ENCODE measurements at places on chromosomes 2 and 18. TPM values are rescaled to one million over a fixed set of nuclear protein-coding genes. Genes with fewer than 3 reads are reported as not detected.

Gene MATN3
- 2.3 TPM for total RNA-seq

Gene SLC4A5
- under 0.01 TPM for total RNA-seq

Gene PTGR3
- 6.8 TPM for total RNA-seq

Gene MYO3B
- 0.50 TPM for total RNA-seq

Gene IL36G
- not detected for total RNA-seq

Gene RMDN2
- total RNA-seq = 5.1 TPM

Gene CIAO1
- 85.3 TPM for total RNA-seq

Gene TMEM163
- total RNA-seq = not detected

Gene TUBA4B
- not detected for total RNA-seq

DNA sequence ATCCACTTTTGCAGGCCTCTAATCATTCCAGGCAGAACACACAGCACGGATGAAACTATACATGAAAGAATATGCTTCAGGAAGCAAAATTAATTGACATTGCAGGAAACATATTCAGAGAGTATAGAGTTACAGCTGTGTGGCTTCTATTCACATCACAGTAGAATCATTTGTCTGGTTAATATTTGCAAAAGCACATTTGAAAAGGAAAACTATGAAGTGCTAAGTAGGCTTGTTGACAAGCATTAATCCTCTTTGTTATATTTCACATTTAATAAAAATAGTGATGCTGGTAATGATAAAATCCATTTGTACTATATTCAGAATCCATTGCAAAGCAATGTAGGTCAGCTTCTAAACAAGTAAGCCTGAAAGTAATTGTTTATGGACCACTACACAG is 32.2 kb upstream of the PIK3C3 start:
- no peak for DNase-seq

DNA sequence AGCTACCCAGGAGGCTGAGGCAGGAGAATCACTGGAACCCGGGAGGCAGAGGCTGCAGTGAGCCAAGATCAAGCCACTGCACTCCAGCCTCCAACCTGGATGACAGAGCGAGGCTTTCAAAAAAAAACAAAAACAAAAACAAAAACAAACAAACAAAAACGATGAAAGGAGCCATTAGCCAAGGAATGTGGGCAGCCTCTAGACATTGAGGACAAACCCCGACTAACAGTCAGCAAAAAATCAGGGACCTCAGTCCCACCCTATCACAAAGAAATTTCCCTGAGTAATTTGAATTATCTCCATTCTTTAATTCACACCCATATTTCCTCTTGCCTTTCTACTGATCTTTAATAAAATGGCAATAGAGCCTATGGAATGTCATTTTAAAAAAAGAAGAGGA is 75.8 kb downstream of the MBD2 start:
- DNase-seq = no peak

- peak; percentile 98 for DNase-seq
Observed at GRCh38 chr2:238169708-238170251, 11.0 kb downstream of the ERFE start.

- DNase-seq = no peak
Observed at GRCh38 chr2:225891771-225892170, 492.3 kb downstream of the NYAP2 start.

DNA sequence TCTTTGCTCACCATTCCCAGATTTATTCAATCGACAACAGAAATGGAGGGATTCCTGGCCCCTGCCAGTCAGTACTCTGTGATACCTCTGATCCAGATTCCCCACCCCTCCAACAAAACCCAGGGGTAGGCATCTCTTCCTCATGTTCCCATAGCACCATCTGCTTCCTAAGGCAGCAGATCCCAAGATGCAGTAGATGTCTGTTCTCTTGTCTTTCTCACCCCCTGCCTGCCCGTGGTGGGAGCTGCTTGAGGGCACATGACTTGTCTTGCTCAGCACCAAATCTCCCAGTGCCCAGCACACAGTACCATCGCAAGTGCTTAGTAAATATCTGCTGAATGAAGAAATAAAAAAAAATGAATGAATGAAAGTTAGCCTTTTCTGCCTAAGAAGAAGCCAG is 98.2 kb downstream of the ZBTB7C start:
- DNase-seq = no peak

GRCh38 chr2:144334551-144334950 is 185.4 kb downstream of the ZEB2 start:
- no peak for DNase-seq

GRCh38 chr2:100285691-100286090 is 36.6 kb downstream of the LONRF2 start:
- peak; percentile 91 for DNase-seq

- DNase-seq = no peak
Observed at GRCh38 chr2:232393556-232393955, 13.1 kb upstream of the ALPG start.

GRCh38 chr2:341017-341542 is 53.2 kb upstream of the ALKAL2 start:
- no peak for DNase-seq

DNA sequence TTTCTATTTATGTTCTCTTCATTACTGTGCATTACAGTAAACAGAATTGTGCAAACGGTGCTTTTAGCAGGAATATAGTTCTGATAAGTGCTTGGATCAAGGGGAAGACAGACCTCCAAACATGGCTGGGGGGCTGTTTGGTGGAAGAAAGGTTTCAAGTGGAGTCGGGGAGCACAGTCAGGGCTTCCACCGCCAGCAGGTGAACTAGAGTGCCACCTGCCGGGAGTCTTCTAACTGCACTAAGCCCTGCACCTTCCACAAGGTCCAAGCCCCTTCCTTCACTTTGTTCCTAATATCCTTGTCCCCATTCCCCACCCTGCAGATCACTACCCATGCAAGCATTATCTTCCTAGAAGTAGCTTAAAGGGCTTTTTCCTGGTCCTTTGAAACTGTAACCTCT is 11.1 kb downstream of the ONECUT2 start:
- DNase-seq = no peak

DNA sequence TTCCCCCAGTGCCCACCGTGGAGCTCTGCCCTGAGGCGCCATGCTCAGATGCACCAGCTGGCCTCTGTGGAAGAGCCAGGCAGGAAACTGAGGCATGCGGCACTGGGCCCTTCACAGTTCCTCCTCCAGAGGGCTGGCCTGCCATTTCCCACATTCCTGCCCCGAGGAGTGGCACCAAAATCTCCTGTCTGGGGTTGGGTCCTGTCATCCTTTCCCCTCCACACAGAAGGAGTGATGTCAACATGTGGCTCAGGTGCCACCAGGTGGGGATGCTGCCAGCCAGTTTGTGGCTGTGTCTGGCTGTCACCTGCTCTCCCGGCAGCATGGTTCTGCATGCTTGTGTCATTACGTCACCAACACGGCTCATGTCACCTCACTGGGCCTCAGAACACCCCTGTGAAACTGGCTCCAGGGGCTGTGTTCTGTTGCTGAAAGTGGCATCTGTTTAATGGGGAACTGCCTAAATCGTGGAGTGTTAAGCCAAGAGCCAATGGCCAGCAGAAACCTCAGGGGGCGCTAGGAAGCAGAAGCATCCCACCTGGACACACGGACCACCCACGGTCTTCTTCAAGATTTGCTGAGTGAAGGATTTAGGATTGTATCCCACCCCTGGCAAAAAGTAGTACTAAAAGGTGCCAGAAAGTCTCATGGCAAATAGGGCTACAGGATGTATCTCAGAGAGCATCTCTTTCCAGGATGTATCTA is 51.3 kb downstream of the ZAP70 start:
- no peak for DNase-seq

DNA sequence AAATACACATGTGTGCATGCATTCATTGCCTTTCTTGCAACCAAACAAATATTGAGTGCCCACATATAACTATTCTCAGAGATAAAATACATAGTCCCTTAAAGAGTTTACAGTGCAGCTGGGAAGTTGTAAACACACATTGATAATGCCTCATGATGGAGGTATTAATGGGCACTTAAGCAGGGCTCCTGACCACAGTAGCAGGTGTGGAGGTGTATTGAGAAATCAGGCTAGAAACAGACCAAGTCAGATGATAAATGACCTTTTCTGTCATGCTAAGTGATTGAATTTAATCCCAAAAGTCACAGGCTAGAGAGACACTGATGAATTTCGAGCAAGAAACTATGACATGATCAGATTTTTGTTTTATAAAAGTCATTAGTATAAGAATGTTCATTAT is 157.7 kb downstream of the ZNF385B start:
- no peak for DNase-seq

DNA sequence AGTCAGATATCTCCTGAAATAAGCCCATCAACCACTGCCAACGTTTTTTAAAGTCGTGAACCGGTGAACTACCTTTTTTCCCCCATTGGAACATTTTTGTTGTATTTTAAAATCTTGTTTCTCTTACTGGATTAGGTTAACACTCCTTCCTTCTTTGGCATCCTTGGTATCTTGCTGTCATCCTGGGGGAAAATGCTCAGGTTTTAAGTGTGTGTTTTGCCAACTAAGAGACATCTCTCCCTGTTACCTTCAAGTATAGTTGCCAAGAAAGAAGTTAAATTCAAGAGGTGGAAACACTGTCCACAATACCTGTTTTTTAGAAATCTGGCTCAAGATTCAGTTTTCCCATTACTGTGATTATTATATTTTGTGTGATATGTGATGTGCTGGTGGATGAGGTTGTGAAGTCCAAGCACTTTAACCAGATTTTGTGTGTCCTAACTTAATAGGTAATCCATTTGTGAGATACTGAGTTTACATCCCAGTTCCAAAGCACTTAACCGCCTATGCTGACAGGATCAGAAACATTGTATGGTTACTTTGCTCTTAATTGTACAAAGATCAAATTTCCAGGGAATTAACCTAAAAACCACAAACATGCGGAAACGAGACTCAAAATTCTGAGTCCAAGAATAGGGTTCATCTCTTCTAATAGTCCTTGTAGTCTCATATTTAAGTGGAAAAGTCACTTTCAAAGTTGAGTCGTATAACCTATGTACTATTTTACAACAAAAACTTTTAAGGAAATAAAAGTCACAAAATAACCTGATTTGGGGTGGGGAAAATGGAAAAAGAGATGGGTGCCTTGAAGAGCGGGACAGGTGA is 1.3 kb upstream of the SP3 start:
- no peak for DNase-seq

DNA sequence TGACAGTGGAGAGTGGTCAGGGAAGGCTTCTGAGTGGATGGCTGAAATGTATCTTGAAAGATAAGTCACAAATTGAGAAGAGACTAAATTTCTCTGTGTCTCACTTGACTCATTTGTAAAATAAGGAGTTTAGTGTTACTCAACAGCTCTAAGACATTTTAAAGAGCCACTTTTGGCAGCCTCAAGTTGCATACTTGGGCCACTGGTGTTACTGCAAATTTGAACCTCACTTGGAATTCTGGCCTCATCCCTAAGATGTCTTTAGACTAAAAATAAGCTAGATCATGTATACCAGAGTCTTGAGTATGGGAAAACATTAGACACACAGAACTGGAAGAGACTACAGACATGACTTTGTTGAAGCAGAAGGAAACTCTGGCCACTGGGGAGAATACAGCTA is 4.5 kb upstream of the MTLN start:
- DNase-seq = no peak

DNA sequence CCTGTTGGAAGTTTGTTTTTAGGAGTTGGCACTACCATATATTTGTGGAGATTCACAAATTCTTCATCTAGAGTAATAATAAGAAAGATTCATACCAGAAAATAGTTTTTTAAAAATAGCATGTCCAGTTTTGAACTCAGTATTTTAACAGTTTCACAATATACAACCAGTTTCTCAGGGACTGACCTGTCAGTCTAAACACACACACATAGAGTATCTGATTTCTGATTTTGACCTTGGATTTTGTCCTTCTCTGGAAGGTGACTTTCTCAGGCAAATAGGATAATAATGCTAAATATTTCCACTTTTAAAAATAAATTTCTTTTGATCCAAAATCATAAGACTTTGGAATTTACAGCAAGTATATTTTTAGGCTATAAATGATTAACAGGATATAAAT is 32.0 kb downstream of the MFSD6 start:
- no peak for DNase-seq

DNA sequence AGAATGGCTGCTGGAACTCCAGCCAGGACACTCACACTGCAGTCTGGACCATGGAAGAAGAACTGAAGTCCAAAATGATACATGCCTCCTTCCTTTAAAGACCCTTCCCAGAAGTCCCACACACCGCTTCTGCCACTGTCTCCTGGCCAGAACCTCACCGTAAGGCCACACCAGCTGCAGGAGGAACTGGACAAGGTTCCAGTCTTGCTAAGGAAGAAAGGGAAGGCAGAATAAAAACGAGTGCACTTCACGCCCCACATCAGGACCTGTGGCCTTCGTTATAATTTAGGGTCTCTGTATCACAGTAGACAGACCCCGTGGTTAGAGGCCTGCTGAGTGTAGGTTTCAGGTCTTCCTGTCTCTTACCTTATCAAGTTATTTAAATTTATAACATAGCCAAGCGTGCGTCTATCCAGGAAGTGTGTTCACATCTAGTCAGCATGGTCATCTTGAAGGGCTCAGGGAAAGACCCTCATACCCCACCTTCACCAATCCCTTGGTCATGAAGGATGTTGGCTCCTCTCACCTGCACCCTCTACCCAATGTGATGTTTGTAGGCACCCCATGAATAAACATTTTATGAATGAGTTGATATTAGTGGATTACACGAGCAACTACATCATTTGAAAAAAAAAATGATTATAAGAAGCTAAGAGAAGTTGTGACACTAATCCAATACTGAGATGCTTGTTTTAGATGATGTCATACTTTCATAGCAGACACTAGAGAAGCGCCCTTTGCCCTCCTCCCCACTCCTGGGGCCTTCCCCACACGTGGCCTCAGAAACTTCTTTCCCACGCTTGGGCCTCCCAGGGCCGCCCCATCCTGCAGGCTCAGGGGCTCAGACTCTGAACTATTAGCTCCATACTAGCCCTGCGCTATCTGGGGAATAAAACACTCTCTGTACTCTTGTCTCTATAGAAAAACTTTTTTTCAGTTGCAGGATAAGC is 157.6 kb downstream of the FAM210A start:
- no peak for DNase-seq

DNA sequence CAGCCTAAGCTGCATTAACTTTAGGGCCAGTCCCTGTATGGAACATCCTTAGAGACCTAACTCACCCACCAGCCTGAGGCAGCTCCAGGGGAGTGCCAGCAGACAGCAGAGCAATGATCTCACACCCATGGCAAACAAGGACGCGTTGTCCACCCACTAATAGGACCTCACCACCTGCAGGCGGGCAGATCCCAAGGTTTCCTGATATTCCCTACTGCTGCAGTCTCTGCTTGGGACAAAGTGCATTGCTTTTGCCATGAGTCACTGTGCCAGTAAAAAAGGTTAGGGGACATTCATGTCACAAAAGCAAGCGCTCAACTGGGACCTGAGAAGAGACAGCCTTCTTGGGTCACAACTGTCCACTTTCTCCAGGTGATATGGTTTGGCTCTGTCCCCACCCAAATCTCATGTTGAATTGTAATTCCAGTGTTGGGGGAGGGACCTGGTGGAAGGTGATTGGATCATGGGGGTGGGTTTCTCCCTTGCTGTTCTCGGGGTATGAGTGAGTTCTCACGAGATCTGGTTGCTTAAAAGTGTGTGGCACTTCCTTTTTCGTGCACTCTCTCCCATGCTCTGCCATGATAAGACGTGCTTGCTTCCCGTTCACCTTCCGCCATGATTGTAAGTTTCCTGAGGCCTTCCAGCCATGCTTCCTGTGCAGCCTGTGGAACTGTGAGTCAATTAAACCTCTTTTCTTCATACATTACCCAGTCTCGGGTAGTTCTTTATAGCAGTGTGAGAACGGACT is 160.2 kb downstream of the MIB1 start:
- no peak for DNase-seq

Data from fibroblast of lung (primary cell).